ENCODE measurements at places on chromosomes 1 and 21. TPM values are rescaled to one million over a fixed set of nuclear protein-coding genes. Genes with fewer than 3 reads are reported as not detected.
A peak's percentile ranks its signal among the peaks of the same experiment; 100 is the strongest.

GRCh38 chr1:161119092-161119903 lies 1.4 kb downstream of the NIT1 start:
- peaks cover 3% of the 10 kb centered on the region for H3K36me3 ChIP-seq
- DNase-seq = no peak
- H3K4me1 ChIP-seq = no peaks in the 10 kb centered on the region
- H3K4me3 ChIP-seq = peak overlapping the region; percentile 65

GRCh38 chr1:197367627-197368026 lies 99.6 kb downstream of the CRB1 start:
- no peaks in the 10 kb centered on the region for H3K36me3 ChIP-seq
- H3K4me3 ChIP-seq = no peak overlapping the region
- no peak for DNase-seq
- H3K4me1 ChIP-seq = no peaks in the 10 kb centered on the region
- H3K27me3 ChIP-seq = no peaks in the 10 kb centered on the region
- H3K27ac ChIP-seq = no peak overlapping the region

- H3K36me3 ChIP-seq = no peaks in the 10 kb centered on the region
- no peaks in the 10 kb centered on the region for H3K4me1 ChIP-seq
- H3K27ac ChIP-seq = no peak overlapping the region
- DNase-seq = peak; percentile 86
Observed at GRCh38 chr1:47434051-47434842, 3.6 kb upstream of the FOXD2 start.

DNA sequence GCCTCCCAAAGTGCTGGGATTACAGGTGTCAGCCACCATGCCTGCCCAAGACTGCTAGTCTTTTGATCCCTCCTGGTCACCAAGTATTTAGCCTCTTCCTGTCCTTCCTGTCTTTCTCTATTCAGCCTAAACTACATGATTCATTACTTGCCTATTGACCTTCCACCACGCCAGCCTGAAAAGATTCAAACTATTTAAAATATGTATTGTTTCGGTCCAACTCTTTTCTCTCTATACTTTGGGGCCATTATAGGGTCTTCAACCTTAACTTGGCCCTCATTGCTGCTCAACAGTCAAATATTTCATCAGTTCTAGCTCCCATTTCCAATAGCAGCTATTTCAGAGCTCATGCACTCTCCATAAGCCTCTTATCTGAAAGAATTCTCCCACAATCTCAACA lies 153.0 kb downstream of the TNFSF18 start:
- no peaks in the 10 kb centered on the region for H3K36me3 ChIP-seq
- H3K4me3 ChIP-seq = no peak overlapping the region
- H3K4me1 ChIP-seq = no peaks in the 10 kb centered on the region
- H3K27me3 ChIP-seq = no peaks in the 10 kb centered on the region
- H3K27ac ChIP-seq = no peak overlapping the region

PLA2G2F gene
- total RNA-seq = not detected

- H3K27me3 ChIP-seq = no peaks in the 10 kb centered on the region
- no peaks in the 10 kb centered on the region for H3K4me1 ChIP-seq
- H3K4me3 ChIP-seq = peak overlapping the region; percentile 56
Observed at GRCh38 chr1:11664336-11665065, 501 bp downstream of the FBXO6 start.

NBPF20 gene
- total RNA-seq = 4.4 TPM

DNA sequence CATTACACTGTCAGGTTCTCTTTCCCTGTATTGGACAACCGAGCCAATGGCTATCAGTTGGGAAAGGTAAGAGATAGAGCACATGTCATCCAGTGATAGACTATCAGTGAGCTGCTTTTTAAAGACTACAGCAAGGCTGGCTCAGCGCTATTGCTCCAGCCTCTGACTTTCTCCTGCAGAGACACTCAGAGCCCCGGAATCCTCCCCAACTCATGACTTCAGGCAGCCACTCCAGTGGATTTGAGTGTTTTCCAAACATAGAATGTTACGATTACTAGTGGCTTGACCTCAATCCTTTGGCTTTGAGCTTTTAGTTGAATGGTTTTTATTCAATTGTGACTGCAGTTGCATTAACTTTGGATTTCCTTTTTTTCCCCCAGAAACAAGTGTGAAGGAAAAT lies 331.9 kb downstream of the DISC1 start:
- no peak for DNase-seq
- no peaks in the 10 kb centered on the region for H3K4me1 ChIP-seq
- H3K27me3 ChIP-seq = no peaks in the 10 kb centered on the region
- H3K27ac ChIP-seq = no peak overlapping the region

DNA sequence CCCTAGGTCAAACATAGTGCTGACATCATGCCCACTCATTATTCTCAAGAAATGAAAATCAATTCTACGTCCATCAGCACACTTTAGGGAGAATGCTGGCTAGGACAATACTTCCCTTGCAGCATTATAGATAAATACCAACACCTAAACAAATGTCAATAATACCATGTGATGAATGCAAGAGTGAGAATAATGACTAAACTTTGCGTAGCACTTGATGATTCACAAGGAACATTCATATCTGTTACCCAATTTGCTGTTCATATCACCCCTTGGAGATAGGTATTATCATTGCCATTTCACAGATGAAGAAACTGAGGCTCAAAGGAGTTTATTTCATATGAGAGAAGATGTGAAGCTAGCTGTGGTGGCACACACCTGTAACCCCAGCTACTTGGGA lies 24.8 kb upstream of the EPS15 start:
- no peaks in the 10 kb centered on the region for H3K27me3 ChIP-seq
- no peak overlapping the region for H3K4me3 ChIP-seq
- no peak for DNase-seq

SAMD13 gene
- total RNA-seq = 0.45 TPM

CD1E gene
- total RNA-seq = not detected

LAMC1 gene
- 247 TPM for total RNA-seq

DNA sequence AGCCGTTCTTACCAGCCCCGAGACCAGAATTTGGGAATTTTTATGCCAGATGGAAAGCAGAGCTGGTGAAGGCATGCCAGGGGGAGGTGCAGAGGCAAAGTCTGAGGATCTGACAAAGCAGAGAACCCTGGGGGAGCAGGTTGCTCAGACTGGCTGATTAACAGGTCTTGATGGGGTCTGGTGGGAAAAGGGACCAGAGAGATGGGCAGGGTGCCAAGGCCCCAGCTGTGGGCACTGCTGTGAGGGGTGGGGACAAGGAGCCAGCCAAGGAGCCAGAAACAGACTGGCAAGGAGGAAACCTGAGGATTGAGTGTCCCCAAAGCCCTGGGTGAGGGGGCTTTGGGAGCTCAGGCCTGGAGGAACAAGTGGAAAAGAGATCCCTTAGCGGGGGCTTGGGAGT lies 21.4 kb downstream of the RPS6KA1 start:
- H3K4me1 ChIP-seq = no peaks in the 10 kb centered on the region
- no peak overlapping the region for H3K27ac ChIP-seq
- no peaks in the 10 kb centered on the region for H3K27me3 ChIP-seq
- no peaks in the 10 kb centered on the region for H3K36me3 ChIP-seq
- DNase-seq = no peak

- H3K4me3 ChIP-seq = no peak overlapping the region
- H3K27me3 ChIP-seq = no peaks in the 10 kb centered on the region
- no peaks in the 10 kb centered on the region for H3K4me1 ChIP-seq
Observed at GRCh38 chr1:43547538-43548072, 16.9 kb downstream of the PTPRF start.

NPPB gene
- total RNA-seq = not detected

GRCh38 chr1:208093754-208094719 lies 150.1 kb downstream of the PLXNA2 start:
- no peak overlapping the region for H3K4me3 ChIP-seq
- peak; percentile 89 for DNase-seq
- H3K27me3 ChIP-seq = no peaks in the 10 kb centered on the region
